Activated T-helper 1 cell treated with anti-CD3 and anti-CD28 coated beads, Interleukin-12 subunit alpha, Interleukin-12 subunit beta, Interleukin-2, Interleukin-4 antibody, amounts not matched to agents 30 ng/mL and 10 ng/mL and 1 ng/mL, durations not matched to agents 14 hours and 24 hours and 36 hours (primary cell): ENCODE measurements at places on chromosomes 11 and 22. TPM values are rescaled to one million over a fixed set of nuclear protein-coding genes. Genes with fewer than 3 reads are reported as not detected.
A peak's percentile ranks its signal among the peaks of the same experiment; 100 is the strongest.

Gene DMC1
- total RNA-seq, result 11.2 and 11.7 TPM in 2 replicates

- peak within 1 kb of the TSS; percentile 13 for H3K4me3 ChIP-seq
- H3K27me3 ChIP-seq, result peaks cover 93% of the 10 kb centered on the region
- peaks cover 29% of the 10 kb centered on the region for H3K4me1 ChIP-seq
- peaks cover 5% of the 10 kb centered on the region for H3K36me3 ChIP-seq
- H3K27ac ChIP-seq, result peak within 1 kb of the TSS; percentile 74
- no peak for DNase-seq
Measured at GRCh38 chr11:44309478-44310205, at the start of gene ALX4. Gene ALX4 (minus strand): TSS chr11:44310139. CDS start chr11:44310062, 77 bp downstream.

Gene MAP4K2
- total RNA-seq, result 70.2 and 70.7 TPM in 2 replicates

Gene ARHGEF12
- total RNA-seq, result 25.7 and 26.0 TPM in 2 replicates

- no peaks in the 10 kb centered on the region for H3K4me1 ChIP-seq
- no peak for DNase-seq
- no peaks in the 10 kb centered on the region for H3K27me3 ChIP-seq
- H3K36me3 ChIP-seq, result no peaks in the 10 kb centered on the region
- H3K4me3 ChIP-seq, result no peak overlapping the region
Measured at GRCh38 chr11:29985248-29985647, 31.6 kb downstream of the KCNA4 start.

GRCh38 chr11:13102513-13102840 is 93.4 kb downstream of the RASSF10 start:
- no peak overlapping the region for H3K4me3 ChIP-seq
- H3K27ac ChIP-seq, result no peak overlapping the region
- no peaks in the 10 kb centered on the region for H3K4me1 ChIP-seq
- DNase-seq, result no peak
- H3K27me3 ChIP-seq, result peaks cover 7% of the 10 kb centered on the region

GRCh38 chr11:88043149-88043548 is 132.1 kb downstream of the RAB38 start:
- H3K27me3 ChIP-seq, result peaks cover 3% of the 10 kb centered on the region
- H3K4me1 ChIP-seq, result no peaks in the 10 kb centered on the region
- H3K27ac ChIP-seq, result no peak overlapping the region
- no peak overlapping the region for H3K4me3 ChIP-seq
- no peak for DNase-seq
- no peaks in the 10 kb centered on the region for H3K36me3 ChIP-seq

GRCh38 chr22:37204045-37204655 is 8.1 kb downstream of the SSTR3 start:
- H3K36me3 ChIP-seq, result no peaks in the 10 kb centered on the region
- H3K27ac ChIP-seq, result no peak overlapping the region
- no peak overlapping the region for H3K4me3 ChIP-seq
- H3K4me1 ChIP-seq, result peaks cover 6% of the 10 kb centered on the region

GRCh38 chr22:30457981-30458380 is 13.8 kb downstream of the SEC14L3 start:
- H3K4me3 ChIP-seq, result no peak overlapping the region
- H3K27ac ChIP-seq, result no peak overlapping the region
- peaks cover 15% of the 10 kb centered on the region for H3K27me3 ChIP-seq
- no peak for DNase-seq
- H3K4me1 ChIP-seq, result peaks cover 17% of the 10 kb centered on the region
- H3K36me3 ChIP-seq, result no peaks in the 10 kb centered on the region

GRCh38 chr11:71542879-71543777 is 5.1 kb upstream of the KRTAP5-9 start:
- no peak for DNase-seq
- no peak overlapping the region for H3K4me3 ChIP-seq
- H3K27me3 ChIP-seq, result no peaks in the 10 kb centered on the region
- H3K27ac ChIP-seq, result no peak overlapping the region

GRCh38 chr22:43535741-43536140 is 123.9 kb downstream of the MPPED1 start:
- no peak for DNase-seq
- no peaks in the 10 kb centered on the region for H3K36me3 ChIP-seq
- no peak overlapping the region for H3K27ac ChIP-seq
- peaks cover 2% of the 10 kb centered on the region for H3K27me3 ChIP-seq
- H3K4me3 ChIP-seq, result no peak overlapping the region
- H3K4me1 ChIP-seq, result no peaks in the 10 kb centered on the region
